ENCODE measurements at places on chromosomes 1 and 21.

GRCh38 chr1:205186191-205186590, 25.3 kb downstream of the DSTYK start:
- no peak for DNase-seq

DNA sequence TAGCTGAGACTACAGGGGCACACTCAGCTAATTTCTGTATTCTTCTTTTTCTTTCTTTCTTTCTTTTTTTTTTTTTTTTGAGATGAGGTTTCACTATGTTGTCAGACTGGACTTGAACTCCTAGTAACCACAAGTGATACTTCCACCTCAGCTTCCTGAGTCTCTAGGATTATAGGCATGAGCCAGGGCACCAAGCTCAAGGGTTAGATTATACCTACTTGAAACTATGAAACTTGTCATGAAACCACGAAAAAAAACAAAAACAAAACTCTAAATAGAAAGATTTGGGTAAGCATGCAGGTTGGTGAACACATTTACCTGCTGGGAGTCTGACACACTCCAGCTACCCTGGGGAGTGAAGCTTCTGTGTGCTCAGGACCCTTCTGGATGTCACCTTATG, 2250.4 kb downstream of the MRPL39 start:
- DNase-seq: no peak

- DNase-seq: no peak
Observed at GRCh38 chr1:73176902-73177301, 894.6 kb upstream of the NEGR1 start.

DNA sequence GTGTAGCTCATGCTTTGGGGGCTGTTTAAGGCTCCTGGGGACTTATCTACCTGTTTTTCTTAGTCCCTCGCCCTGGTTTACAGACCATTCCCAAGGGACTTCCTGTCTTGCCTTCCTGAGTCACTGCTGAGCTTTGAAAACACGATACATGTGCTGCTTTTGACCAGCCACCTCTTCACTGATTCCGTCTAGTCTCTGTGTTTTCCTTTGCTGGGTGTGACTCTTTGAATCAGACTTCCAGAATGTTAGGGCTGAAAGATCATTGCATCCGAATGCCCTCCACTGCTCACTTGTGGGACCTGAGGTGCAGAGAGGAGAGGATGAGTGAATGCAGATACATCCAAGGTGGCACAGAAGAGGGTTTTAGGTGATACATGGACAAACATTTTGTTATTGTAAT, 35.4 kb upstream of the CITED4 start:
- peak; percentile 86 for DNase-seq

GRCh38 chr1:16484931-16485330, 29.2 kb downstream of the RNU1-1 start:
- DNase-seq: no peak

- DNase-seq: no peak
Observed at GRCh38 chr21:39341249-39341923, 7.5 kb downstream of the HMGN1 start.

GRCh38 chr1:185426848-185427247, 109.8 kb upstream of the IVNS1ABP start:
- DNase-seq: peak; percentile 83

DNA sequence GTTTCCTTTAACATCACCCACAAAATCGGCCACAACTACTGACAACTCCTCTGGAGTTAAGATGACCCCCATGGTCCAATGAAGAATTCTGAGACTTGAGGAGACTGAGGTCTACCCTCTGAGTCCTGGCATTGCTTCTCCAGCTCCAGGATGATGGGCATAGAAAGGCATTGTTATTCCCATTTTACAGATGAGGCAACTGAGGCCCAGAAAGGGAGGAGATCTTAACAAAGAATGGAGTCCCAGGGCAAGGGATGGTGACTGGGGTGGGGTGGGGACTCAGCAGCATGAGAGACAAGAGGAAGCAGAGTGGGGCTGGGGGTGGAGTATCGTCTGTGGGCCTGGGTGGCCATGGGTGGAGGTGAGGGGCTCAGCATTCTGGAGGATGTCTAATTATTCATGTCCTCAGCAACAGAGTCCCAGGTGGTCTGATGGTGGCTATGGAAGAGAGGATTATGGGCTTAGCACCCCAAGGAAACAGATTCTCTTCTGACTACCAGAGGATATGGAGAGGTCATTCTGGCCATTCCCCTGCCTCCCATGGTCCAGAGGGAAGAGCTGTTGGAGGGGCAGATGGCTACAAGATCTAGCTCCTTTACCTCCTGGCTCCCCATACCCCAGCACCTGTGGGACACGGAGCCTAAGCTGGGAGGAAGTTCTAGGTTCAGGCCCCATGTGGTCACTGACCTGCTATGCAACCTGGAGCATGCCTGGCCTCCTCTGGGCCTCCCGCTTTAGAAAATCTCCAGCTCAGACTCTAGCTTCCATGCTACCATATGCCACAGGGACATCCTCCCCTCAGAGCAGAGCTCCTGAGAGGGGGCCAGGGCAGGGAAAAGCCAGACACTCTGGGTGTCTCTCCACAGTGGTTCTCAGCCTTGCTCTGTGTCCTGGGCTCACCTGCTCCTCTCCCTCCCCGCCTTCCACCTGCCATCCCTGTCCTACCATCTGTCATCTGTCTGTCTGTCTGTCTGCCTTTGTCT, 37.4 kb upstream of the DMBX1 start:
- DNase-seq: no peak

GRCh38 chr1:85048296-85049064, at the start of gene MCOLN3:
MCOLN3 (minus strand) TSS chr1:85048500; CDS start chr1:85045360, 3,140 bp downstream.
- peak; percentile 15 for DNase-seq
